ENCODE measurements at places on chromosomes 1 and 21.

GRCh38 chr1:168470901-168471431, 72.8 kb downstream of the XCL2 start:
- DNase-seq = no peak

GRCh38 chr21:36776981-36777617, 78.2 kb downstream of the SIM2 start:
- DNase-seq = no peak

DNA sequence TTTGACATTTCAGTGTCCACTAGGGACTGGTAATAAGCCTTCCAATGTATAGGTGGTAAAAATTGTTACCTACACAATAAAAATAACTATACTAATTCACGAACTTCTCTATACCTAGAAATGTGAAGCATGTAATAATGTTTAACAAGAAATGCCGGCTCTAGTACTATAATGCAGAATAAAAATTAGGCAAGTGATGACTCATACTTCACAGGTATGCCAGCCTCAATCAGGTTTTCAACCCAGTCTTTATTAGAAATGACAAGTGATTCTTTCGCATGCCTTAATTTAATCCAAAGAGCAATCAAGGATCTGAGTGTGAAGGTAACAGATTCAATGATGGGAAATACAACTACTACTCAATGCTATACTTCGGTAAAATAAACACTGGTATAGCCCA, 134.9 kb downstream of the RERE start:
- no peak for DNase-seq

GRCh38 chr1:232335741-232336293, 294.1 kb downstream of the SIPA1L2 start:
- DNase-seq = no peak

DNA sequence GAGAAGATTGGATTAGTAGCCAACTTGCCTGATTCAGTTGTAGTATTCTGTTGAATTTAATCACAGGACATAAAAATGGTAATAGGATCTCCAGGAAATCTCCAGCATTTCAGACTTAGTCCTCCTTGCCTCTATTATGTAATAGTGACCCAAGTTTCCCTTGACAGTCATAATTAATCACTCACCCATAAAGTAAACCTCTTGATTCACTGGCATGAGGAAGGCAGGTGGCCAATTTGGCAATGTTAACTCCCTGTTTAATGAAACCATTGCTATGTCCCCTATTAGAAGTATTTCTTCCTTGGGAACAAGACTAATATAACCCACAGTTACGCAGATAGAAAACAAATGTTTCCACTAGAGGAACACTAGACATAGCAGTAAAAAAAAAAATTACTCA, 604.8 kb upstream of the CXADR start:
- DNase-seq = no peak

DNA sequence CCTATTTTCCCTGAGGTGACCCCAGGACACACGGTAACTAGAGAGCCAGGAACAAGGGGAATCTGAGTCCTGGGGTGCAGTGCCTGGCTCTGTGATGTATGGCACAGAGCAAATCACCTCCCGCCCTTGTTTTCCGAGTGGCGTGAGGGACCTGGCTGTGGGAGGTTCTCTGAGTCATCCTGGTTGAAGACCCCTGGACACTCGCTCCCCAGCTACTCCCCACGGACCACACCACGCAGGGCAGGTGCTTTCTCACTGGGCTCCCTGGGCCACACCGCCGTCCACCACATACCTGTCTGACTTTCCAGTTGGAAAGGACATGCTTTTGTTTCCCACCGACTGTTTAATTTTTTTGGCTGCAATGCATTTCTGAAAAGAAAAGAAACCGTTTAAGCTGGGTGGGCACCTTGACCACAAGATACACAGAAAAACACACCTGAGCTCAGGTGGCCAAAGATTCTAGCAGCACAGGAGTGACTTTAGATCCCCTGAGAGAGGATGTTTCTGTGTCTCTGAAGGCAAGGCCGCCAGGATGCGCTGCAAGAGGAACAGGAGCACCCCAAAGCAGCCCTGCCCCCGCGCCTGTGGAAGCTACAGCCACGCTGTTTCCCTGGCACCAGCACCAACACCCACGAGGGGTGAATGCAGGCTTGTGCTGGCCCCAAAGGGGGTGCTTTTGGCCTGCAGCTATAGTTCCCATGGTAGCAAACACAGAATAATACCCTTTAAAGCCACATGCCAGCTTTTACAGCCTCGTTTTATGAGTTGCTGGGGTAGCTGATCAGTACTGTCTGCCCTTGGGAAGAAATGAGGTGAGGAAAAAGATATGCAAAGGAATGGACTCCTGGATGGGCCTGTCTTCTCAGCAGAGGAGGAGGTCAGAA, 8.1 kb upstream of the SRM start:
- DNase-seq = peak; percentile 50

DNA sequence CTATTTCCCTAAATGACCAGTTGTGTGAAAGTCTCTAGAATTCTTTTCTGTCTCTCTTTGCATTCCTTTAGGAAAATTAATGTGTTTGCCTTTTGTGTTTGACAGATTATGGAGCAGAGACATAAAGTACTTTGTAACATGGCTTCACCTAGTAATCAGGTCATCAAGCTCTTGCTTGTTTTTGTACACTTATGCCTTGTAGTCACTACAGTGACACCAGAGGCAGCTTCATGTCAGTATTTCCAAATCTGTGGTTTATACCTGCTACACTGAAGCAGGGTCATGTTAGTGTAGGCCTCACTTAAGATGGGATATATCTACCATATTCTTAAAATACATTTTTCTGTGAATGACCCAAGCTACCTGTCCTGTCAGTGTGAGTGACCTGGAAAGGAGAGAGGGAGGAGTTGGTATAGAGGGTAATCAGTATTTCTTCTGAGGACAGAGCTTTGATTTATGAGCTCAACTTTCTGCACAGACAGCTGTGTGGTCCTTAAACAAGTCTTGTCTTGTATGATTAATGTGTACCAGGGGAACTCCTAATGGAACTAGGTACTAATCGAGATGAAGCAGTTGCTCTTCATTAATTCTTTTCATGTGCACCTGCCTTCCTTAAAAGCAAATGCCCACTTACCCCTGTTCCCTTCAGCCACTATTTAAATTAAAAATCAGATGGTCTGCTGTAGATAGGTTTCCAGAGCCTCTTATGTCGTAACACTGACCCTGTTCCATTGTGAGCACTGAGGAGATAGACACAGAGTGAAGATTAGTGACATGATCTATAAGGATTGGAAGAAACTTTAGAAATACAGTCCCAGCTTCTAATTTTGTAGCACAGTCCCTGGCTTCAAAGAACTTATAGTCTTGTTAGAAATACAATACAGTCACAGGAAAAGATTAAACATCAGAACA, 45.7 kb downstream of the MACO1 start:
- no peak for DNase-seq

DNA sequence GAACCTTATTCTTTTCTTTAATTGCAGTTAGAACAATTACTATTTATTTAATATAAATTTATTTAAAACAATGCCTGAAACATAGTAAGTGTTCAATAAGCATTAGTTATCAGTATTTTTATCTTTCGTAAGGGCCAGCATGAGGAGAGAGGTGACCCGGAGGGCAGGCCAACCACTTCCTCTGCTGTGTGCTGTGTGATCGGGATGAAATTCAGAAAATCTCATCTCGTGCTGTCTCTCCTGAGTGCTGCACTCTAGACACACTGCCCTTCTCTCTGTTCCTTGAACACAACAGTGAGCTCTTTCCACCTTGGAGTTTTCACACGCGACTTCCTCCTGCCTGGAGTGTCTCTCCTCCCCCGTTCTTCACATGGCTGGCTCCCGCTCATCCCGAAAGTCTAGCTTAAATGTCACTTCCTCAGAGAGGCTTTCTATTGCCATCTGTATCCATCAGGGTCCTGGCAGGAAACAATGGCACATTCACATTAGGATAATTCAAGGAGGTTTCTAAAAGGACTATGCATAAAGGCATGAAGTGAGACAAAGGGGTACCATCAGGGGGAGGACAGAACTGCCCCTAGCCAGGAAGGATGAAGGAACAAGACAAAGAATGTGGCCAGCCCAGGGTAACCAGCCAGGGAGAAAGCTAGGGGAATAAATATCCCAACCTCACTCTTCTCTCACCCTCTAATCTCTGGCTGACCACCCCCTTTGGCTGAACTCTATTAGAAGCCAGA, 142.6 kb upstream of the GJB5 start:
- no peak for DNase-seq

- DNase-seq = no peak
Measured at GRCh38 chr1:3251099-3251806, 182.2 kb downstream of the PRDM16 start.

DNA sequence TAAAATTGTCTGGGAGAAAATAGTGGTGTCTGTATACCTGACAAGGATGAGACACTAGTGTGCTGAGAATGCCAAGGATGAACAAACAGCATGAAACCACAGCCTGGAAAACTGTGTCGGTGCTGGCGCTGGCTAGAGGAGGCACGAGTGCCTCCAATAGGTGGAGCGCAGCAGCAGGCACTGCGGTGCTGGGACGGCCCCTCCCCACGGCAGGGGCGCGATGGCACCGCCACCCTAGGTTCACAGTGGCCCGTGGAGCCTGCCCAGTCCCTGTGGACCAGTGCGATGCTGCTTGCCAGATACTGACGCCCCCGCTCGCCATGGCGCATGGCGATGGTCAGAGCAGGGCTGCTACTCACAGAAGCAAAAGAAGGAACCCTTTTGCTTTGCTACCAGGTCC, 6.8 kb downstream of the CFAP410 start:
- no peak for DNase-seq

DNA sequence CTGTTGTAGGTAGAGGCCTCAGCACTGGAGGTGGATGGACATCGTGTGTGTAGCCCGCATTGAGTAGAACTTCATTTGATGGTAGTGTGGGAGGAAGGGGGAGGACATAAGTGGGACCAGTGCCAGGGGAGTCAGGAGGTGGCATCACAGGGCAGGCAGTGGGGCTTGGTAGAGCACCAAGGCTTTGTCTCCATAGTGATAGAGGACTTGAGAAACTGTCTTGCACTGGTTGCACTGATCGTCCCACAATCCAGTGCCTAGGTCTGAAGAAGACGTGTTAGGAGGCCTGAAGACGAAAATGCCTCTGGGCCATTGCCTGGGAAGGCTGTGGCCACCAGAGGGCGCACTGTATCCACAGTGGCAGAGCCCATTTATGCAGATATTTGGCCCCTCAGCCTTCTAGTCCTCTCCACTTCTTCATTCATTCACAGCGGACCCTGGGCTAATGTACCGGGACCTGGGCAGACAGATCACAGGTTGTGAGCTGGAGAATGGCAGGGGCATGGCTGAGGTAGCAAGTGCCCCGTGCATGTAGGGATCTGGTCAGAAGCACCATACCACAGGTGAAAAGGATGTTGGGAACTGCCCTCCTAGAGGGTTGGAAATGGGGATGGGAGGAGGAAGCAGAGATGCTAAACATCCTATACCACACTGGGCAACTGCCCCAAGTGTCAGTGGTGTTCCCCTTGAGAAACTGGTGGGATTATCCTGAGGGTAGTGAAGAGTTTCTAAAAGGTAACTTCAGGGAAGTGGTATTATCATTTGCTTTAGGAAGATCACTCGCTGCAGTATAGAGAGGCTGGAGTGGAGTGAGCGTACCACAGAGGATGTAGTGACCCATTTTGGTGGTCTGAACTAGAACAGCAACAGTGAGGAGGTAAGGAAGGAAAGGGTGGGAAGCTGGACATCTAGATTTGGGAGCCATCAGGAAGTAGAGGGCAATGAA, 95.3 kb downstream of the PIK3R3 start:
- DNase-seq = peak; percentile 81

GRCh38 chr1:17878837-17879236, 123.7 kb downstream of the ACTL8 start:
- peak; percentile 37 for DNase-seq

- DNase-seq = no peak
Measured at GRCh38 chr1:218959784-218960183, 213.9 kb upstream of the LYPLAL1 start.

DNA sequence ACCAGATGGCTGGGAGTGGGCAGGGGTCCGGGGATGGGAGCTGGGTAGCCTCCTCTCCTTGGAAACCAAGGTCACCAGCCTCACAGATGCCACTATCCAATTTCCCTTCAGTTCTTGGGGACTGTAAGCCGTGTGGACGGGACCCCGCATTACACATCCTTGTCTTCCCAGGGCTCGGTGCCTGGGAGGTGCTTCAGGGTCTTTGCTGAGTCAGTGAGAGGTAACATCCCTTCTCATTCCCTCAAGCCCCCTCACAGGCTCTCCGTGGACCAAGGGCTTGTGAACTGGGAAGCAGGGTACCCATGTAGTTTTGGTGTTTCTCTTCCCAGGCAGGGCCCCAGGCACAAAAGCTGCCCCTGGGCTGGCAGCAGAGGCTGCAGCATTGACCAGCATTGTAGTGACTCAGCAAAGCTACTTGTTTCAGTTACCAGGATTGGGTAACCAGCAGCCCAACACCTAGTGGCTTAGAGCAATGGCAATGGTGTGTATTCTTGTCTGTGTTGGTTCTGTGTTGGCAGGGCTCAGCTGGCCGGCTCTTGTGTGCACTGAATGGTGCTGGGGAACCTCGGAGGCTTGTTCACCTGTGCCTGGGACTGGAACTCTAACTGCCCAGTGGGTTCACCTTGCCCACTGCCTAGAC, 24.6 kb upstream of the PCBP3 start:
- DNase-seq = peak; percentile 24

- DNase-seq = no peak
Measured at GRCh38 chr1:53299233-53299632, 28.6 kb downstream of the LRP8 start.

GRCh38 chr21:31115249-31115648, 77.0 kb upstream of the KRTAP19-8 start:
- no peak for DNase-seq

DNA sequence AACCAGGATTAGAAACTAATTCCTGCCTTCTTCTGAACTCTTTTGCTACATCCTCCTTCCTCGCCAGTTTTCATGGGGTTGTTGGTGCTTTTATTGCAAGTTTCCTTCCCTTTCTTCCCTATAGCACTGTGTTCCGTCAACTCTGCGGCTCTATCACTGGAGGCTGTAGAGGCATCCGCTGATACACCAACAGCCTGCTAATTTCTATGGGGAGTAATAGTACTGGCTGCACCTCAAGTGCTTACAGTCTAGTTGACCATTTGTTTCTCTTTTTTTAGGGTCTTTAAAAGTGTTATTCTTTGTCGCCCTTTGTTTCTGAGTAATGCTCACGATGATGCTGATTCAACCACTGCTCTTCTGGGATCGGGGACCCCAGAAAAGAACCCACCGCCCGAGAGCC, 746 bp downstream of the MIS18A start:
- DNase-seq = no peak

GRCh38 chr1:203426870-203427269, 48.7 kb upstream of the PRELP start:
- DNase-seq = no peak

Measured in breast epithelium (tissue), 4 donors.